Activated CD4-positive, alpha-beta T cell treated with anti-CD3 and anti-CD28 coated beads for 1 hour (primary cell): ENCODE measurements at places on chromosomes 3 and 15.

- peak; percentile 23 for DNase-seq
Measured at GRCh38 chr3:51977446-51978142, 2.7 kb downstream of the ABHD14A start.

- DNase-seq, result no peak
Measured at GRCh38 chr15:60757831-60758570, 279.1 kb upstream of the ICE2 start.

DNA sequence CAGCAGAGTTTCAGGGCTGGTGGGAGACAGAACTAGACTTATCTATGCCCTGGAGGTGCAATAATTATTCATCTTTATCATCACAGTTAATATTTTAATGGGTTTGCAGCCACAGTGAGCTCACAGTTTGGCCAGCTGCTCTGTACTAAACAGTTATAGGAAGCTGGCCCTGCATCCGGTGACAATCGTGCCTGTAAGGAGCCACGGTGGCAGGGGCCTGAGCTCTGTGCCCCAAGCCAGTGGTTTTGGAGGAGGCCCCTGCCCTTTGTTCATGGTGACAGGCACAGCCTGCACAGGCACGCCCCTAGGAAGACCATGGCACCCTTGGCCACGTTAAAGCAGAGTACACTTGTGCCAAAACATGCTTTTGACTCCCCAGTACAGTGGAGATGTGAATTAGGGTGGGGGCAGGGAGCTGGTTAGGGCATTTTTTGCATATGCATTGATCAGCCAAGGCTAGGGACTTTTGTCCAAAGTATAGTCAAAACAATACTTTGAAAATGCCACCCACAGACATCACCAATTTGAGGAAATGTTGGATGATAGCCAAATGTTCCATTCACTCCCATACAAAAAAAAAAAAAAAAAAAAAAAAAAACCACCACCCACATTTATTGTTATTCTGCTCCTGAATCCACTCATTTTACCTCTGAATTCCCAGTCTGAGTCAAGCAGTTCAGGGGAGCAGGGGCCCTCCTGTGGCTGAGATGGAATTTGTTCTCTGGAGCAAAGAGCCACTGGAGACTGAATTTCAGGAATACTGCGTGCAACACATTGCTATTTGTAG, 3.4 kb upstream of the RFTN1 start:
- DNase-seq, result no peak

DNA sequence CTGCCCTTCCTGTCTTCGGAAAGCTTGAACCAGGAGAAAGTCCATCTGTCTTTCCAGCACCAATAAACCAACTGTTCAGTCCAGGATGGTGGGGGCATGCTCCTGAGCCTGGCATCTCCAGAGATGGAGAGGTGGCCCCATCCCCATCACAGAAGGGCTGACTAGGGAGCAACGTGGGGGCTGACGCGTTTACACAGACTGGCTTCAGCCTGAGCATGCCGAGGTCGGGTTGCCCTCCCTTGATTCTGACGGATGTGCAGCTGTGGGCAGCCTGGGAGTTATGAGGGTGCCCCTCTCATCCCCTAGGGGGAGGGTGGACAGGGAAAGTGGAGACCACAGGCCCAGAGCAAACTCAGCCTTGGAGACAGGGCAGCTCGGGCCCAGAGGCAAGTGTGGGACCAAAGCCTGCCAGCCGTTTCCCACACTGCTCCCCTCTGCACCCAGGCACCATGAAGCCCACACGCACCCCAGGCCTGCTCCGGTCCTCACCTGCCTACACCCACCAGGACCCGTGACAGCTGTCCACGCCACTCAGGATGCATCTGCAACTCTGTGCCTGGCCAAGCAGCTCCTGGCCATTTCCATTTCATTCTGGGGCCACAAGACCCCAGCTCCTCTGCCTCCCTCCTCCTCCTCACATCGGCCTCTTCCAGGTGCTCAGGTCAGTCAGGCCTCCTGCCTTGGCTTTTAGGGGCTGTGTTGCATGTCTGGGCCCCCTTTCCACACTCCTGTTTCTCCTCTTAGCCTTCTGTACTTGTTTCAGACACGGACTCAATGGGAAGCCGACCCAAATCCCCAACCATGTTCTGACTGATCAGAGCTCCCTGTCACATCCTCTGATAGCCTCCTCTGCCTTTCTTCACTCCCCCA, 48.2 kb upstream of the SLC41A3 start:
- no peak for DNase-seq

- no peak for DNase-seq
Measured at GRCh38 chr3:60603860-60604259, 647.4 kb downstream of the FHIT start.

DNA sequence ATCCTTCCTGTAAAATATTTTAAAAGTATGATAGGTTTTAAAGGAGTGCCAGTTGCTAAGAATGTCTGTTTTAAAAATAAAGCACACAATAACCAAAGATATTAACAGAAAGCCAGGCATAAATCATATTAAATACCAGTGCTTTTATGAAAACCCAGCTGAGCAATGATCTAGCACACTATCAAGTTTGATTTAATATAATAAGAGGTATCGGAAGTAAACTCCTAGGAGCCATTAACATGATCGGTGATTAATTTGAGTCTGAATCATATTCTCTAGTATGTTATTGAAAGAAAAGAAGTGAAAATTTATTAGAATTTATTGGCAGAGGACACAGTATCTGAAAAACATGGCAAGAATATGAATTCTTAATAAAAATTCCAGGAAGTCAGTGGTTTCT, 91.7 kb downstream of the SPATA16 start:
- DNase-seq, result no peak

GRCh38 chr15:98906712-98907083, 100.9 kb downstream of the PGPEP1L start:
- DNase-seq, result no peak

- DNase-seq, result no peak
Measured at GRCh38 chr3:13575459-13576061, 26.6 kb downstream of the FBLN2 start.

DNA sequence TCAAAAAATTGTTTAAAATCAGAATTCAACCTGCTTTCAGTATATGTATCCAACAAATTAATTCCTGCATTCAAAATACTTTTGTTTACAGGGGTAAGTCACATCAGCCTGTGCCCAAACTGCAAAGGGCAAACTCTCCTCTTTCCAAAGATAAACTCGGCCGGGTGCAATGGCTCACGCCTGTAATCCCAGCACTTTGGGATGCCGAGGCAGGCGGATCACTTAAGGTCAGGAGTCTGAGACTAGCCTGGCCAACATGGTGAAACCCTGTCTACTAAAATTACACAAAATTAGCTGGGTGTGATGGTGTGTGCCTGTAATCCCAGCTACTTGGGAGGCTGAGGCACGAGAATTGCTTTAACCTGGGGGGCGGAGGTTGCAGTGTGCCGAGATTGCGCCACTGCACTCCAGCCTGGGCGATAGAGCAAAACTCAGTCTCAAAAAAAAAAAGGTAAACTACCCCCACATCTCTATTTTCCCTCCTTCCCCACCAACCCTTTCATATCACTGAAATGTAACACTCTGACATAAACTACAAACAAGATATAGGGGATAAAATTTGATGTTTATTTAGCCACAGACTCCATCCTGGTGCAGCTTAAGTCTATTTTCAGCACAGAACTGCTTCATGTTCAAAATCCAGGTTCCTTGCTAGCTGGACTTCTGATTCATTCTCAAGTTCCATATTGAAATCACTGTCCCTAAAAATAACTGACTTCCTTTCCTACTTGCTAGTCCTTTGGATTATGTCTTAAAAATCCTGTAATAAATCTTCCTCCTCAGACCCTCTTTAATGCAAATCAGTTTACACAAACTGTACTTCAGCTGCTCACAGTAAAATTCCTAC, 15.4 kb downstream of the UBP1 start:
- no peak for DNase-seq

- peak; percentile 64 for DNase-seq
Measured at GRCh38 chr15:31434588-31435260, 108.1 kb downstream of the KLF13 start.

- no peak for DNase-seq
Measured at GRCh38 chr3:154972951-154973350, 107.2 kb upstream of the MME start.

DNA sequence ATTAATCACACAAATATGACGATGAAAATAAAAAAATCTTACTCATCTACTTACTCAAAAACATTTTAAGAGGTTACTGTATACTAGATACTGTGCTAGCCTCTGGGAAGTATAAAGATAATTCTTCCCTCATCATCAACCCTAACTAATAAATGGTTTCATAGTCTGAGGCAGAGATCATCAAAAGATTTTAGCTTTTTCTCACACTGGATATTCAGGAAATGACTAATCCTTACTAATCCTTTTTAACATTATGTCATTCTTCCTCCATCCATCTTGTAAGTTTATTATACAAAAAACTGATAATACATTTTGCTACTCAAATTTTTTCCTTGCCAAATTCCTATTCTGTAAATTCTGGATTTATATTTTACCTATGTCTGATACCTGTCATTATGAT, 29.7 kb downstream of the ACAD11 start:
- DNase-seq, result no peak

DNA sequence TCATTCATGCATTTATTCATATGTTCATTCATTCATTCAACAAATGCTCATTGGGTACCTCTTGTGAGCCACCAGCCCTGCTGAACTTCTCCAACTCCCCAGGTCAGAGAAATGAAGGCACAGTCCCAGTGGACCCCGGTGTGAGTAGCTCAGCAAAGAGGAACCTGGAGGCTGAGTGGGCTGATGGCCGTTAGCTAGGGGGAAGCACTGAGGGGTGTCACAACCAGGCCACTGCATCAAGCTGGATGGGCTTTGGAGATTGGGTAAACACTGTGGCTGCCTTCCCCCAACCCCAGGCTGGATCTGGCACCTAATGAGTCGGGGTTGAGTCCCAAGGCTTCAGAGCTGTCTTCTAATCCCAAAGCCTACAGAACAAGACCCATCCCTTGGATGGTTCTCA, 12.1 kb upstream of the ALAS1 start:
- DNase-seq, result no peak

DNA sequence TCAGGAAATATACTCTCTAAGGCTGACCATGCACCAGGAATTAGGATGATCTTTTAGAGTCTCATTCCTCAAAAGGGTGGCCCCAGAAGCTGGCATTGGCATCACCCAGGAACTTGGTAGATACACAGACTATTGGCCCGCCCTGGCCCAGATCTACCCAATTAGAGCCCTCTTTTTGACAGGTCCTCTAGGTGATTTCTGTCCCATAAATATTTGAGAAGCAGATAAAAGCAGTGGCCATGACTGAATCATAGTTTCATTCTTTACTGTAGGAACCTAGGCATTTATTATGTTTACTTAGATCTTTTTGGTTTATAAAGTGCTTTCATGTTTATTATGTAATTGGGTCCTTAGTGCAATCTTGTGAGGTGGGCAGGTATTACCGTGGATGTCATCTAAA, 7.6 kb downstream of the TLNRD1 start:
- DNase-seq, result no peak

- no peak for DNase-seq
Measured at GRCh38 chr3:123008840-123009239, 18.7 kb downstream of the SEMA5B start.

DNA sequence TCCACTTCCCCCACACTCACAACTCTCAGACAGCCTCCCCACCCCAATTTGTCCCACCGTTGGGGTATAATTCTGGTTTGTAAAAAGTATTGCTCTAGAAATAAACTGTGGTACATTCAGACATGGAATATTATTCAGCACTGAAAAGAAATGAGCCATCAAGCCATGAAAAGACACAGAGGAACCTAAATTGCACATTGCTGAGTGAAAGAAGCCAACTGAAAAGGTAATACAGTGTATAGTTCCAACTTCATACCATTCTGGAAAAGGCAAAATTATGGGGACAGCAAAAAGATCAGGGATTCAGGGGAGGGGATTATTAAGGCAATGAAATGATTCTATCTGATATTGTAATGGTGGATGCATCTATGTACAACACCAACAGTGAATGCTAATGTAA, 10.5 kb downstream of the ANXA2 start:
- no peak for DNase-seq

GRCh38 chr3:62332835-62333244, 40.5 kb downstream of the FEZF2 start:
- no peak for DNase-seq

GRCh38 chr3:113141543-113141942, 69.8 kb upstream of the BOC start:
- no peak for DNase-seq

GRCh38 chr3:139797724-139798343, 120.1 kb upstream of the NMNAT3 start:
- DNase-seq, result no peak

GRCh38 chr3:172040981-172041963, 1.9 kb downstream of the FNDC3B start:
- DNase-seq, result no peak

GRCh38 chr3:143237077-143237627, 117.6 kb downstream of the CHST2 start:
- DNase-seq, result no peak

GRCh38 chr15:64642875-64643274, 132.5 kb downstream of the RBPMS2 start:
- DNase-seq, result no peak

- no peak for DNase-seq
Measured at GRCh38 chr3:54188176-54188791, 65.9 kb downstream of the CACNA2D3 start.

DNA sequence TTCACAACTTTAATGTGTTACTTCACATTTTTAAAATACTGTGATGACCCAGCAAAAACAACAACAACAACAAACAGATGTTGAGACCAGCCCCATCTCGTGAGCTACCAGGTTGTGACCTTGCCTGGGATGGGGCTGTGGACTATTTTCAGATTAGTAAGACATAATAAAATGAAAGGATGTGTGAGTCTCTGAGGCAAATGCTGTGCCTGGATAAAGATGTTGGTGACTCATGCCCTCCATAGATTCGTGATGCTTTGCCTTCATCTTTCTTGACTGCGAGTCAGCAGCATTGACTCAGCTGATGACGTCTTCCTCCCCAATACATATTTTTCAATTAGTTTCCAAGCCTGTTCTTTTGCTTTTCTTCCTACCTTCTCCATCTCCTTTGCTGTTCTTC, 453.0 kb upstream of the CFAP20DC start:
- no peak for DNase-seq

GRCh38 chr15:67852418-67852817, 12.6 kb upstream of the RNU6-1 start:
- DNase-seq, result no peak

DNA sequence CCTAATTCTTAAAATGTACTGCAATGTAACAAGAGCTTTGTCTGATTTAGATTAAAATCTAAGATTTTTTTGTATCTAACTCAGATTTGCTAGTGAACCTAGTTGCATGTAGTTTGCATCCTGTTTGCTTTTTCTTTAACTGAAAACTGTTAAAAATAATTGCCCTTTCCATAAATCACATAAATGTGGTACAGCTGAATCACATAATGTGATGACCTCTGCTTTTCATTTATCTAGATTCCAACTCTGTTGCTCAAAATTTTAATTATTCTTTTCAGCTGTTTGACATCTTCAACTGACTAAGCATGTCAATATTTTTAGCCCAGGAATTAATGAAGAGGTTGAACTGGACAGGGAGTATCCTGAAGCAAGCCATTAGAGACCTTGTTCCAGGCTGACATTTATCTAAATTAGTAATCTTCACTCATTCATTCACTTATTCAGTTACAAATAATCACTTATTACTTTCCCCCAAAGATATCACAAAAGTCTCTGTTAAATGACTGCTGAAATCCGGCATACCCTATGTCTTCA, 101.9 kb upstream of the PLXND1 start:
- DNase-seq, result no peak
